Fibroblast of upper back skin (primary cell): ENCODE measurements at places on chromosomes 5 and 9.

DNA sequence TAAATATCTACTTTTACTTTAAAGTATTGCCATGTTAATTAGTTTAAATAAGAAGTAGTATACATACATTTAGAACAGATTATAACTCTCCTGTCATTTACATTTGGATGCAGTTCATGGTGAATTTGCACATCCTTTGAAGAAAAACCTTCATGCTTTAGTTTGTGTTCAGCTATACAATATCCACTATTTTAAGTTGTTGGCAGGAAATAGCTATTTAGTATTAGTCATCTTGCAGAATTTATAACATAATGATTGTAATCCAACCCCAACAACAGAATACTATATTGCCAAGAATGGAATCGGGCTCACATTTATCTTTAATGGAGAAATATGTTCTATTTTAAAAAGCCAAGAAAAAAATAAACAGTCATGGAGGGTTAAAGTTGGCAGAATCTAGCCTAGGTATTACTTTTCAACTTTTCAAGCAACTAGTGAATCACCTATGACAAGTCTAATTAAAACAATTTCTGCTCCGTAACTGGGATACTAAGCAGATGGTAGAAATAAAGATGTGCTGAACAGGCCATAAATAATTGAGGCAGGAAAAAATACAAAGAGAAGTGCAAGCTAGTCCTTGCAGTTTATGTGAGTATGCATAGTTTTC is 1170.6 kb upstream of the NUDT12 start:
- peak; percentile 23 for DNase-seq

GRCh38 chr5:97745817-97746216 is 562.8 kb upstream of the RIOK2 start:
- DNase-seq, result no peak

DNA sequence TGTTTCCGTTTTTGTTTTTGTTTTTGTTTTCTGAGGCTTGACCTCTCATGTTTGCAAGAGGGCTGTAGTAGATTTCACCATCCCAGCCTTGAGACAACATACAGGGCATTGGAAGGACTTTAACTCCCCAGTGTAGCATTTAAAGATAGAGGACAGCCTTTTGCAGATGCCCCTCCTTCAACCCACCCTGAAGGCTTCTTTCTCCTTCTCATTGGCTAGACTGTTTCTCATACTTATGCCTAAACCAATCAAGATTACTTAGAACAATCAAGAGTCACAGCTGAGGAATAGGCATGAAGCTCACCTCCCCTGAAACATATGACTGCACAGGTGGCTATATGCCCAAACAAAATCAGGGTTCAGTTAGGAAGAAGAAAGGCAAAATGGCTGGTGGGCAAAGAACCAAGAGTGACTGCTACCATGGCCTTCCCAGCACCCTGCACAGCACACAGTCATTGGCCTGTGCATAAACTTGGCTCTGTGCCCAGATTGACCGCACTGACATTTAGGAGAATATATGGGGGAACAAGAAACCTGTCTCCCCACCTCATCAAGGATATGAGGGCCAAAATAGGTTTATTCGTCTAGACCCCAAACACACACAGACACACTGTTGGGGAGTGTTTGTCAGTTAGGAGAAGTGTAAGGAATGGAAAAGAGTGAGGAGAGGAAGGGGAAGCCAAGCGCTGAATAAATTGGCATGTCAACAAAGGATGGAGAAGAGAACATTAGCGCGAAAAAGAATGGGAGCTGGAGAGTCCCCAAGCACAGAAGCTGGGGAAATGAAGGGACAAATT is 137.3 kb upstream of the RANBP3L start:
- no peak for DNase-seq

GRCh38 chr9:113390192-113390960 is 10.7 kb downstream of the ALAD start:
- DNase-seq, result no peak

- DNase-seq, result peak; percentile 91
Observed at GRCh38 chr9:116594547-116594946, 92.6 kb upstream of the TRIM32 start.

DNA sequence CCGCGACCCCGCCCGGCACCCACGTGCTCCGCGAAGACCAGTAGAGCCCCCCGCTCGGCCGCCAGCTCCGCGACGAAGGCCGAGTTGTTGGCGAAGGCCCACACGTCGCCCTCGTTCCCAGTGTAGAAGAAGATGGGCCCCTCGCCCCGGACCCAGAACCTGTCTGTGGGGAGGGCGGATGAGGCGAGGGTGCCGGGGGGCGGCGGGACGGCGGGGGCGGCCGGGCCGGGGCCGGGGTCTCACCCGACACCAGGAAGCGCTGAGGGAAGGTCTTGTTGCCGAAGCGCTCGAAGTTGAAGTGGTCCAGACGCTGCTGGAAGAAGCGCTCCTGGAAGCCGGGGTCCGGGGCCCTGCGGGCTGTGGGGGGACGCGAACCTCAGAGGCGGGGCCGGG is 317 bp downstream of the DPP7 start:
- DNase-seq, result no peak

DNA sequence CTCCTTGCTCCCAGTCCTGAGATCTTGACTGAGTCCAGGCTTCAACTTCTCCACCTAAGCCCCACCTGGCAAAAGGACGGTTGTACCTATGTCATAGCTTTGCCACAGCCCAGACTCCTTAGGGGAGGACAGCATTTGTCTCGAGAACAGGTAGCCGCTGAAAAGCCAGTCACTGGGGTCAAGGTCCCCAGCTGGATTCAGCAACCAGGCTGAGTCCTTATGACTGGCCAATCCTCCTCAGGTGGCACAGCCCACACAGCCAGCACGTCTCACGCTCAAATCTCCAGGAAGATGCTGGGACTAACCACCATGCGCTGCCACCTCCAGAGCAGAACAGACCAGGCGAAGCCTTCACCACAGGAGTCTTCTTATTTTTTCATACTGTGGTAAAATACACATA is 27.9 kb upstream of the SMU1 start:
- no peak for DNase-seq

DNA sequence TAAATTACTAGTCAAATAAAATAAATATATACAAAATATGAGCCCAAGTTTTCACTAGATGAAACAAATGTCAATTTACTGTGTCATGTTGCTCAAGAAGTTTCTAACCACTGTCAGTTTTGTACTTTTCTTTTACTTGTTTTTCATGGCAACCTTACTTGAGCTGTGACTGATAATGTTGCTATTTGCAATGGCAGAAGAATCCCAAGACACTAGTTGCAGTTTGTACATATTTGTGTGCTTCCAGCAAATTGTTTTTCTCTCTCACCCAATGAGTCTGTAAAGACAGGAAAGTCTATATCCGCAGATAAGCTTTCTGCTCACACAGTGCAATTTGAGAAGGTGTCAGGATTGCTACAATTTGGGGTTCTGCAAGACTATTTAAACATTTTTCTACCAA is 338.6 kb upstream of the PCSK5 start:
- no peak for DNase-seq

DNA sequence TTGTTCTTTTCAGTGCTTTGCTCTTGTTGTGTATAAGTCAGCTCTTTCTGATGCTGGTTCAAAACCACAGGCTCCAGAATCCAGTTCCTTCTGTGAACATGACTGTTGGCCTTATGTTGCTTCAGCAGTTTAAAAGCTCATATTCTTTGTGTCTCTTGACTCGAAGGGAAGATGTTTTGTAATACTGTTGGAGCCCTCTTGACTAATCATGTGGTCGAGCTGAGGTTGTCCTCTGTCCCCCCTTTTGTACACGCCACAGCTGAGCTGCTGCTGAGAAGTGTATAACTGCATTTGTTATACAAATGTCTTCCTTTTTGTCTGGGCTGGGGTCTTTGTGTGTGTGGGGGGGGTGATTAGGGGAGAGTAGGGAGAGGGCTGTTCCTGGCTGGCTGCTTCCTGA is 35.8 kb downstream of the SLC36A1 start:
- peak; percentile 30 for DNase-seq

GRCh38 chr9:116450378-116451139 is 236.5 kb upstream of the TRIM32 start:
- peak; percentile 83 for DNase-seq

- no peak for DNase-seq
Observed at GRCh38 chr5:148780711-148781110, 45.7 kb upstream of the ADRB2 start.

DNA sequence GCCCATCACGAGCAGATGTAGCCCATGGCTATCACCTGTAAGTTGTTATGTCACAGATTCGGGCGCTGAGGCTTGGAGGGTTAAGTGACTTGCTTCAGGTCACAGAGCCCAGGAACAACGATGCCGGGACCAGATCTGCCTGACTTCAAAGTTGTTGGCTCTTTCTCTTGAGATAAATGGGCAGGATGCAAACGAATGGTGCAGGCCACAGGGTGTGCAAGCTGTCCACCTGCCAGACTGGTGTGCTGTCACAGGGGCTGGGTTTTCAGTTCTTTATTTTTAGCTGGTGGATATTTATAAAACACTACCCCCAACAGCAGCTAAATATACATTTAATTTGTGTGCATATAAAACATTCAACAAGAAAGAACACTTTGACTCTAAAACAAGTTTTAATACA is 17.7 kb upstream of the PHYKPL start:
- DNase-seq, result no peak

- DNase-seq, result peak; percentile 37
Observed at GRCh38 chr9:36632892-36633291, 60.2 kb downstream of the MELK start.

DNA sequence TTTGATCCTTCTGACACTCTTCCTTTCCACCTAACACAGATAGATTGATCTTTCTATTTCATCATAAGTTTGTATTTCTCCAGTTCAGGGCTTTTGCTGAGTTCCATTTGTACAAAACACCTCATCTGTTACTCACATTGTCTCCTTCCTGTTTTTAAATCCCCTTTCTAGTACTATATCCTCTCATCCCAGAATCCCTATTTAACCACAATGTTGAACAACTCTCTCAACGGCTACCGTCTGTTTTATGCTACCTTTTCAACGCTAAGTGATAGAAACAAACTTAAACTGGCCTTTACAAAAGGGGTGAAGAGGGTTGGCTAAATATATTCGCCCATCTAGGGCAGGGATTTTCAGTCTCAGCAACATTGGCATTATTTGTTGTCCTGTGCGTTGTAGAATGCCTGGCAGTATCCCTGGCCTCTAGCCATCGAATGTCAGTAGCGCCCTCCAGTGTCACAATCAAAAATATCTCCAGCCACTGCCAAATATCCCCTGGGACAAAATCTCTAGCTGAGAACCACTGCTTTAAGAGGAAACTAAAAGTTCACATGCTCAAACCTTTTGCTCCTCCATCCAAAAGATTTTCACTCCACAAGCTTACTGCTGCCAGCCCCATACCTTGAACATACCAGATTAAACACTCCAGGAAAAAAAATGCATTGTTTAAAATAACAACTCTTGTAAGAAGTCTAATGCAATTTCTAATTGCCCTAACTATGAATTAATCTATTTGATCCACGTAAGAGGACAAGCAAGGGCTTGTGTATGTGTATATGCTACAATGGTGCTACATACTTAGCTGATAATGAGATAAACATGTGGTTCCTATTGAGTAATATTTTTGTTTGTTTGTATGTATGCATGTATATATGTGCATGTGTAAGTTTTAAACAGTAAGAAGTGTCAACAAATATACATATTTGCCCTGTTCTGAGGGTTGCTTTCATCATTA is 344.0 kb downstream of the PTPRD start:
- DNase-seq, result peak; percentile 60

GRCh38 chr9:36929350-36929675 is 104.8 kb downstream of the PAX5 start:
- DNase-seq, result no peak

GRCh38 chr9:21711504-21711903 is 90.9 kb upstream of the MTAP start:
- peak; percentile 74 for DNase-seq

DNA sequence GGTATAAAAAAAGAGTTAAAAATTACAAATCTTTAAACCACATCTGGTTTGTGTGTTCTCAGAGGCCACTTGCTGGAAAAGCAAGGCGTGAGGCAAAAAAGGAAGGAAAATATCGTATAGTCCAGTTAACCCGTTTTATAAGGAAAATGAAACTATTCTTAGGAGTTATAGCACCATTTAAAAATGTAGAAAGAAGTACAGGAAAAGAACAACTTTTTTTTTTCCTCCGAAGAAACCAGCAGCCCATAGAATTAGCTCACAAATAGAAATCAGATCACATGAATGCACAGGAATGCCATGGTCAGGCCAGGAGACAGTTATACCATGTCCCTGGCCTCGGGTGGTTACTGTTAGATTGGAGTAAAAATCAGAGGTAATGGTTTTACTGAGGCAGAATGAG is 241.6 kb downstream of the FBXL7 start:
- DNase-seq, result no peak

GRCh38 chr5:42768106-42768504 is 11.5 kb downstream of the CCDC152 start:
- no peak for DNase-seq

- no peak for DNase-seq
Observed at GRCh38 chr9:122346478-122347347, 24.1 kb upstream of the PTGS1 start.

- DNase-seq, result no peak
Observed at GRCh38 chr5:66066826-66067225, 77.3 kb upstream of the SREK1 start.

DNA sequence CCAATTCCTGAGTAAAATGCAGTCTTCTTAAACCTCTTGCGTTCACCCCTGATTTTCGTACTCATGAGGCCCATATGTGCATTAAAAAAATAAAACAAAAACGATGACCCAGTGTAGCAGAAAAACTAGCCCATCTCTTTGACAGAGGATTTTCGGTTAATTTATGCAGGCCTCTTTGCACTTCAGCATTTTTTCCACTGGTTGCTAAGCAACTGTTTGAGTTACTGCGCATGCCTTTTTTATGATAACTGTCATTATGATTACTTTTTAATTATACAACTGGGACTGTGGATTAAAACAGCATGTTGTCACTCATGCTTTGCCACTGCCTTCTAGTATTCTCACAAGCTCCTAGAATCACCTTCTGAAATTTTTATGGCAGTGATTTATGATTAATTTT is 165.0 kb downstream of the SMARCA2 start:
- peak; percentile 13 for DNase-seq

DNA sequence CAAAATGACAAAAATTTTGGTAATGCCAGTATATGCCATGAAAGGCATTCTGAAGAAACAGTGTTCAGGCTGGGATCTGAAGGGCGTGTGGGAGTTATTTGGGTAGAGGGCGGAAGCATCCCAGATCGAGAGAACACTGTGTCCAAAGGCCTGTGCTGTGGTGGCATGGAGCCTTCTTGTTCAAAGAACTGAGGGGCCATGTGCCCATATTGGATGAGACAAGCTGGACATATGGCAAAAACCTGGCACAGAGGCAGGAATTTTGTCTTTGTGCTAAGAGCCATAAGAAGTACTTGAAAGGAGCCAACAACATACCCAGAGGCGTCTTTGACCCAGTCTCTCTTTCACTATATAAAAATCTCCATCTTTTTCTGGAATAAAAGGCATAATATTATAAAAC is 128.0 kb downstream of the SYK start:
- no peak for DNase-seq

GRCh38 chr5:29805804-29806203 is 1387.7 kb upstream of the CDH6 start:
- DNase-seq, result no peak
